Right ventricle myocardium inferior (tissue), 1 donor: ENCODE measurements at places on chromosomes 13 and 19. TPM values are rescaled to one million over a fixed set of nuclear protein-coding genes. Genes with fewer than 3 reads are reported as not detected.

GRCh38 chr13:83975655-83976165 lies 93.4 kb upstream of the SLITRK1 start:
- no peak for DNase-seq

- DNase-seq, result no peak
These were observed at the start of gene C19orf81 for GRCh38 chr19:50649433-50650391. Gene C19orf81, plus strand, starts transcription at chr19:50649445. Its CDS starts 0 bp downstream, at chr19:50649445.

TMEM150B gene
- 1.2 TPM for total RNA-seq

DNA sequence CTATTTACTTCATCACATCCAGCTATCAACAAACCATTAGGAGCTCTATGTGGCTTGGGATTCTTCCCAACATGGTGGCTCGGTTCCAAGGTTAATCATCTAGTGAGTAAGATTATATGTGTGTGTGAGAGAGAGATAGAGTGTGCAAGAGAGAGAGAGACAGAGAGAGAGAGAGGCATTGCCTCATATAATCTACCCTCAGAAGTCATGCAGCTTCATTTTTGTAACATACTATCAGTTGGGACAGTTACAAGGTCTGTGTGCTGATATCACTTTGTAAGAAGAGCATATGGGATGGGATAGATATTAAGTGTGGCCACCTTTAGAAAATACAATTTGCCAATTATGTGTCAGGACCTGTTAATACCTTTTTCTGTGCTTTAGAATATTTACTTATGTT lies 104.1 kb downstream of the NDFIP2 start:
- no peak for DNase-seq

- DNase-seq, result no peak
These were observed 644 bp downstream of the MED26 start for GRCh38 chr19:16627193-16627927.
